NCI-H1436 treated with DMSO at 0.1 percent for 48 hours (cell line): ENCODE measurements at places on chromosomes 7 and 10.

- no peak for DNase-seq
Measured at GRCh38 chr7:99383203-99383602, 8.7 kb downstream of the ARPC1B start.

DNA sequence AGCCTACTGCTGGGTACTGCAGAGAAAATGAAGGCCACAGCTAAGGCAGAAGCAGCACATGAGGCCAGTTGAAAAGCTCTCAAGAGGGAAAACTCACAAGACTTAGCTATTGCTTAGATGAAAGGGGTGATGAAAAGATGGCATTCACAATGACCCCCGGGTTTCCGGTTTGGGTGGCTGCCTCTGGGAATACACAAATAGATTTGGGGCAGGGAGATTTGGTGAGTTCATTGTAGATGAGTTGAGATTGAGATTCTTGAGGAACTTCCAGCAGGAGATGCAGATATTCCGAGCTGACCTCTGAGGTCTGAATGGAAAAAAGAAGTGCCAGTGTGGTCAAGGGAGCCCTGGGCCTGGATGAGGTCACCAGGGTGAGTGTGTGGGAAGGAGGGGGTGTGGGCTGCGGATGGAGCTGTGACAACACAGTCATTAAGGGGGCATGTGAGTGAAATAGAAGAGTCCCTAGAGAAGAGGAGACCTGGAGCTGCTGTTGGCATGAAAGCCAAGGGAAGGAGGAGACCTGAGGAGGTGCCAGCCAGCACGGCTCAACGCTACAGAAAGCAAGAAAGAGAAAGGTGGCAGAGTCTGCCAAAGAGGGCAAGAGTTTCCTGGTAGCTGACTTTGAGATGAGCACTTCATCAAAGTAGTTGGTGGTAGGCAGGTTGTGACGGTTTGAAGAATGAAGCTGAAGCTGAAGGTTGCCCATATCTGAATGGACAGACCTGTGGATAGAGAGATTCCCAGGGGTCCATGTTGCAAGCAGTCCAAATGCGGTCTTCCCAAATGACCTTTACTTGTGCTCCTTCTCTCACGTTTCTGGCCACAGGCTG, 43.7 kb downstream of the HIF1AN start:
- DNase-seq: no peak

- DNase-seq: no peak
Measured at GRCh38 chr10:94098896-94099295, 105.2 kb downstream of the PLCE1 start.

DNA sequence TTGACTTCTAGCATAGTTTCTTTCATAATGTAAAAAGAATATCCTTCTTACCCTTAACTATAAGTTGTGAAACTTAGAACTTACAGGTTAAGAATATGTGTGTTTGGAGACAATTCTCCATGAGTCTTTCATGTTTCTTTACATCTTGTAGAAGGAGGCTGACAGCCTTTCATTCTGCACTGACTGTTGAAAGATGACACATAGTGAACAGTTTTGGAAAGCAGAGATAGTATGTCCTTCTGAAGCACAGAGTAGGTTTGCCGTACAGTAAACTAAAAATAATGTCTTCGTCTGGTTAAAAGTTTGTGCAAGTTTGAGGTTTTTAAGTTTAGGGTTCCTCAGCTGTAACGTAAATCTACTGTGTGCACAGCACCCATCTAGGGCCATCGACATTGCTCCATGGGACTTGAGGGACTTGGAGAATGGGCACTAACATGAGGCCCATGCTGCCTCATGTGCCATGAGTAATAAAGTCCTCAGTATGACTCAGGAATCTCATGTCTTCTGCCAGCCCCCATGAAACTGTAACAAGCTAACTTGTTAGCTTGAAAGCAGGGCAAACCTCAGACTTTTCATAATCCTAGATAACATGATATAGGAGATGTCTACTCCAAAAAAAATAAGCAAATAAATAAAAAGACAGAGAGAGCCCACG, 24.5 kb upstream of the ELAPOR2 start:
- DNase-seq: no peak

DNA sequence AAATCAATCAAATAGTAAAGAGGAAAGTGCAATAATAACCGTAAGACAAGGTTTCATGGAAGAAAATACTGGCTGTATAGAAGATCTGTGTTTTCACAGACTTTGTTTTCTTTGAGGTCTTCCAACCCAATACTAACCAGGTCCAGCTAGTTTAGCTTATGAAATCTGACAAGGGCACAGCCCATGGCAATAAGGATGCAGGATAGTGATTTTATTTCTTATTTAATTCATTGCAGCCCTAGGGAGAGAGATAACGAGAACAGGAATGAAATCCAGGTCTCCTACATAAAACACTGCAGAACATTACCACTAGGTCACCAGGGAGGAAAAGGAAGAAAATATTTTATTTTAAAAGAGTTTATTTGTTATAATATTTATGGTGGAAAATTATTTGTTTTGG, 145.1 kb downstream of the DNAJC1 start:
- DNase-seq: no peak

GRCh38 chr7:37430640-37431039, 18.0 kb downstream of the ELMO1 start:
- no peak for DNase-seq

- DNase-seq: no peak
Measured at GRCh38 chr10:130025811-130026485, 61.9 kb upstream of the EBF3 start.

DNA sequence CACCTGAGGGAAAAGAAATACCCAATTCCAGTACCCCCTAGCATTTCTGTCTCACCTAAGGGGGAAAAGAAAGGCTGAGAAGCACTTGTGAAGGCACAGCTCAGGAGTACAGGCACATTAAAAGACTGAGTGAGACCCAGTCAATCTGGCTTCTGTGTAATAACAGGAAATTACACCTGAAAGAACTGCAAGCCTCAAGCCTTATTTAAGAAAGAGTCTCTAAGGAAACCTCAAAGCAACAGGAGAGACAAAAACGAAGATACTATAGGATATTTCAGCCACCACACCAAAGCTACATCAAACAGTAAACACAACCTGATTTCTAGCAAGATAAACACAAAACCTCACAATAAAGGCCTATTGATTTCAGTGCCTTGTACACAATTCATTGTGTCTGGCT, 69.6 kb upstream of the CDK1 start:
- DNase-seq: no peak

GRCh38 chr10:62917475-62918238, 101.5 kb upstream of the EGR2 start:
- DNase-seq: no peak

DNA sequence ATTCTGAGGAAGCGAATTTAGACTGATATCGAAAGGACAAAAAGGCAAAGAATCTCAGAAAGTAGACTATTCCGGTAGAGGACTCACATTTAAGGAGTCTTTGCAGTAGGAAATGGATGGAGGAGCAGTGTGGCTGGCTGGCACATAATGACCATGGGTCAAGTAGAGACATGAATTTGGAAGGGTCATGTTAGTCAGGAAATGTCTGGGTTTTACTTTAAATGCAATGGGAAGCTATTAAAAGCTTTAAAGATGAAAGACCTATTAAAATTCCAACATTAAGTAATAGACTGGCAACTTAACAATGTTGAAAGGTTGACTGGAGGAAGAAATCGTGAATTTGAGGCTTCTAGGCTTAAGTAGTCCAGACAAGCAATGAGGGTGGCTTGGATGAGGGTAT, 90.0 kb upstream of the SEMA3C start:
- no peak for DNase-seq

GRCh38 chr7:81903115-81903514, 133.3 kb upstream of the HGF start:
- no peak for DNase-seq

GRCh38 chr7:41162612-41163011, 540.3 kb downstream of the INHBA start:
- DNase-seq: no peak

DNA sequence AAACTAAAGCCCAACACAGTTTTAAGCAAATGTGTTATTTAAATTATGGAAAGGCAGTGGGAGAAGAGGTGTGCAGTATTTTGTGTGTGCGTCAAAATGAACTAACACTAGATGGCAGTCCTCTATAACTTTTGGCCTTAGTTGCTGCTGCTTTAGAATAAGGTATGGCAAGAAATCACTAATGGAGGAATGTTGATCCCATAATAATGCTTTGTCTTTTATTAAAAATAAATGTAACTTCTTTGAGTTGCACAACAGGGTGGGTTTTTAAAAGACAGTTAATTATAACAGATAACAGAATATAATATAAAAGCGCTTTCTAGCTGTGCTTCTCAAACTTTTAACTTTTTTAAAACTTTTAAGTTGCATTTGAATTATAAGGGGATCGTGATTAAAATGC, 56.4 kb downstream of the BBS9 start:
- no peak for DNase-seq

DNA sequence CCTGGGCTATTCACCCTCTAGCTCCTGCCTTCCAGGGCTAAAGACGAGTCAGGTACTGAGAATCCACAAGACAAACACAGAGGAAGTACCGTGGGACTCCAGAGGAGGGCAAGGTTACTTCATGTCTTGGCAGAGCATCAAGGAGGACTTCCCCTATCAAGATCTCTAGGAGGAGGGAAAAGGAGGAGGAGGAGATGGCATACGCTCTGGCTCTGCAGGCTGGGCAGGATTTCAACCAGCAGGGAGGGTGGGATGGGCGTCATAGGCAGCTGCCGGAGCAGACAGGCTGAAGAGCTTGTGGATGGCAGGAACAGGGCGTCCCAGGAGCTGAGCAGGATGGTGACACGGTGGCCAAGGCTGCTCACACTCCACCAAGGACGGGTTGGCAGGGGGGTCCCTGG, 21.3 kb downstream of the MDH2 start:
- no peak for DNase-seq

DNA sequence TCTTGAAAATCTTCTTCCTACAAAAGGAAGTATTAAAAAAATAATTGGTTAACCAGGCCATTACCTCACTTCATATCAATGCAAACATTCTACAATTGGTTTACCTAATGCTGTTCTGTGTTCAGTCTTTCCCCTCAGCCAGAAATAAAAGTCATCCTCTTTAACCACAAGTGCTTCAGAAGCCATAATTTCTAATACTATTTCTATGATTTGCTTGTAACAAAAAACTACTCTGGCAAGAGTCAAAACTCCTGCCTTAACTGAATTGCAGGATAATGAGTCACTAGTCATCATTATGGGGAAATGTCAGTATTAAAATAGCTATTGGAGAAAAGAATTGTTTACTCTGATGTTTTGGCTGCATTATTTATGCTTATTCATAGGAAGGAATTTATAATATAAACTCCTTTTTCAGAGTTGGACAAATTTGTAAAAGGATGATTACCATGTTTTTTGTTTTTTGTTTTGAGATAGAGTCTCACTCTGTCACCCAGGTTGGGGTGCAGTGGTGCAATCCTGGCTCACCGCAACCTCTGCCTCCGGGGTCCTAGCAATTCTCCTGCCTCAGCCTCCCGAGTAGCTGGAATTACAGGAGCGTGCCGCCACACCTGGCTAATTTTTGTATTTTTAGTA, 55.5 kb upstream of the ODAD2 start:
- no peak for DNase-seq

GRCh38 chr7:108598153-108598552, 28.5 kb downstream of the DNAJB9 start:
- peak; percentile 27 for DNase-seq

GRCh38 chr7:17030559-17030958, 148.8 kb upstream of the AGR3 start:
- no peak for DNase-seq

- no peak for DNase-seq
Measured at GRCh38 chr10:102245932-102246251, 560 bp downstream of the GBF1 start.

GRCh38 chr10:91800756-91801155, 2.5 kb downstream of the TNKS2 start:
- DNase-seq: no peak

GRCh38 chr10:62237966-62238365, 30.7 kb downstream of the RTKN2 start:
- DNase-seq: no peak

DNA sequence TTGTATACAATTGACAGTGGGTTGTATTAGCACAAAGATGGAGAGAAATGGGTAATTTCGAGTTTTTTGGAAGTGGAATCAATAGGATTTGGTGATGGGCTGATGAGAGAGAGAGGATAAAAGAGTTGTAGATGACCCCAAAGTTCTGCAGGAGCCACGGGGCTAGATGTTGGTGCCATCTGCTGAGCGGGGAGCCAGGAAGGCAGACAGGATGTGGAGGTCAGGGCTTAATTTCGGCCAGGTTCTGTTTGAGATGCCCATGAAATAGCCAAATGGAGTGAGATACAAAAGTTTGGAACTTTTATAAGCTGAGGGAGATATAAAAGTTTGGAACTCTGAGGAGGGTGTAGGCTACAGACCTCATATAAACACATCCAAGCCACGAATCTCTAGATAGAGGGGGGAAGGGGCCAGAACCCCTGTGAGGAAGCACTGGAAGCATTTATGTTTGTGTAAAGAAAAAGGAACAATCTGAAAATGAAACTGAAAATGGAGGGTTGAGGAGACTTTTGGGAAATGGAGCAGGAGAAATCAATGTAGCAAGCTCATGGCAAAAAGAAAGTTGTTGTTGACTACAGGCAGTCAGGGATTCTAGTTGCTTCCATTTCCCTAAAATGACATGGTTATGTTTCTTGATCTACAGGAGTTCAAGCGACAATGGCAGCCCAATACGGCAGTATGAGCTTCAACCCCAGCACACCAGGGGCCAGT, 2.2 kb downstream of the GIMAP4 start:
- no peak for DNase-seq

DNA sequence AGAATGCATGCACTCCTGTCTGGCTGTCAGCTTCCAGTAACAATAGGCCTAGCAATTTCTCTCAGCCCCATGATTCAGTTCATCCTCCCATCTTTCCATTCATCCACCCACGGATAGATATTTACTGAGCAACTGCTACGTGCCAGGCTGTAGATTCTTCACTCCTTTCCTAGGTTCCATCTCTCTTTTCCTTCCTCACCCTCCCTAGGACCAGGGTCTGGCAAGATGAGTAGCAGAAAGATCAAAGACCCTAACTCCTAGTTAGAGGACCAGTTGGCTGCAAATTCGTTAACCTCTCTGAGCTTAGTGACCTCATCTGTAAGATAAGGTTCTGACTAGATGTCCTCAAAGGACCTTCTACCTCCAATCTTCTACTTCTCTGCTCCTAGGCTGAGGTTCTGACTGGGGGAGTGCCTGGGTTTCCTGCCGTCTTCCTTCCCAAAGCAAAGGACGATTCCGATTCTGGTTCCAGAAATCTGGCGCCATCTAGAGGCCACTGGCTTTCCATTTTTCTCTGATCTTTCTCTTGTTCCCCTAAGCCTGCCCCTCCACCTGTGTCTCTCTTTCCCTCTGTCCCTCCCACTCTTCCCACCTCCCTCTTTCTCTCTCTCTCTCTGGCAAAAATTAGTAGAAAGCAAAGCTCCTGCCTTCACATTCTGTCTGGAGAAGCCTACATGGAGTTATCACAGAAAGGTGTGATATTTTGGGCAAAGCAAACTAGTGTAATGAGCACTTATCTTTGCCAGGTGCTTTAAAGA, 26.2 kb downstream of the TBATA start:
- DNase-seq: peak; percentile 52

GRCh38 chr7:26633557-26633956, 230.8 kb downstream of the SKAP2 start:
- no peak for DNase-seq

- DNase-seq: no peak
Measured at GRCh38 chr10:6065835-6066234, 3.7 kb upstream of the IL2RA start.

- DNase-seq: no peak
Measured at GRCh38 chr7:79984210-79984609, 150.4 kb upstream of the GNAI1 start.

GRCh38 chr10:116195039-116195438, 78.0 kb downstream of the GFRA1 start:
- DNase-seq: no peak
